ENCODE measurements at places on chromosomes 6 and 20.

- DNase-seq, result no peak
Measured at GRCh38 chr6:120447605-120448004, 886.7 kb downstream of the TBC1D32 start.

DNA sequence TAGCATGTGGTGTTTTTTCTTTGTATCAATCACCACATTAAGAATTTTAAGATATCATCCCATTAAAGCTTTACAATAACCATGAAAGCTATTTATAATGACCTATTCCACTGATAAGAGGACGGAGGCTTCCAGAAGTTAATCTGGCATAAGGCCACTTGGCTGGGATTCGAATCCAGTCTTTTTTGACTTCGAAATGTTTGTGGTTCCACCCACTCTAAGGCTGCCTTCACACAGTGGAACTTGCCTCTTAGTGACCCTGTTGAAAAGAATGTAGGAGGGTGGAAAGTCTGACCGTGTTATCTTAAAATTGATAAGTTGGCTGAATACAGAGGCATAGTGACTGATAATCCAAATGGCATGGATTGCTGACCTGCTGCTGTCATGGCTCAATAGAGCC is 959.7 kb downstream of the KIF16B start:
- DNase-seq, result no peak

- no peak for DNase-seq
Measured at GRCh38 chr6:34638834-34639736, 57.5 kb downstream of the ILRUN start.

DNA sequence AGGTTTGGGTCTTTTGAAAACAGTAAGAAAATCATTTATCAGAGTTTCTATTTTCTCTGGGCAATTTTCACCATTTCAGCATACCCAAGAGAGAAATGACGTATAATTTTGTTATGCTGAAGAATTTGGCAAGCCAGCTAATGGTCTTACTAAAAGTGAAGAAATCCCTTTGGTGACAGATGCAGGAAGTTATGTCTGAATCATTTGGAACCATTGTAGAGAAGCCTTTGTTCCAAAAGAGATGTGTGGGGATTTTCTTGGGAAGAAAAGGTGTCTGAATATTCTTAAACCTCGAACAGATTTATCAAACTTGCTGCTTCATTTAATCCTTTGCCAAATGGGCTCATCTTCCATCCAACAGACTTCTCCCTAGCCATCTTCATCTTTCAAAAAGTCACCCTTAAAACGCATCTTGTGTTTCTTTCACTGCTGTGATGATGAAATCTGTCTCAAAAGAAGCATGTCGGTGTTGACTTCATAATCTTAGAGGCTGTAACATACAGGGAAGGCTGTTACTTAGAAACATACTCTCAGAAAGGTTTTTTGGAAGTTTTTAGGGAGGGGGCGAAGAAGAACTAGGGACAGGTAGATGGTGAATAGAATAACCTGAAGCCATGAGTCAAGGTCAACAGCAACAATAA is 39.5 kb downstream of the CITED2 start:
- peak; percentile 44 for DNase-seq

GRCh38 chr6:145813285-145814034 is 1.1 kb downstream of the FBXO30 start:
- DNase-seq, result no peak

- DNase-seq, result no peak
Measured at GRCh38 chr20:9059931-9060330, 9.0 kb upstream of the PLCB4 start.

DNA sequence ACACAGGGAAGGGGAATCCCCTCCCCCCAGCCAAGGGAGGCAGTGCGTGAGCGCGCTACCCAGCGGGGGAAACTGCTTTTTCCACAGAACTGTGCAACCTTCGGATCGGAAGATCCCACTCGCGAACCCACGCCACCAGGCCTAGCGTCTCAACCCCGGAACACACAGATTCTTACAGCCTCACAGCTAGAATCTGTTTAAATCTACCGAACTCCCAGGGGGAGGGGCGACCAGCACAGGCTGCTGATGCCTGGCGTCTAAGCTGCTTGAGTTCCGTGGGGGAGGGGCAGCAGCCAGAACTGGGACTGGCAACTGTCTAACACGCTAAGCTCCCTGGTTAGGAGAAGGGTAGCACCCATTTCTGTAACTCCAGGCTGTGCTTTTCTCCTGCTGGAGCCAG is 217.3 kb upstream of the TENT5A start:
- no peak for DNase-seq

GRCh38 chr6:16621002-16621401 is 140.3 kb downstream of the ATXN1 start:
- DNase-seq, result no peak

GRCh38 chr20:45821947-45822346 is 5.2 kb downstream of the TNNC2 start:
- no peak for DNase-seq
